ENCODE measurements at places on chromosomes 1 and 21. TPM values are rescaled to one million over a fixed set of nuclear protein-coding genes. Genes with fewer than 3 reads are reported as not detected.

Gene RASSF5
- total RNA-seq: 0.36 TPM

GRCh38 chr1:74779750-74780149, 46.8 kb downstream of the TYW3 start:
- H3K4me1 ChIP-seq: no peaks in the 10 kb centered on the region
- no peak overlapping the region for H3K27ac ChIP-seq
- no peaks in the 10 kb centered on the region for H3K36me3 ChIP-seq
- no peak overlapping the region for H3K4me3 ChIP-seq
- DNase-seq: no peak
- peaks cover 20% of the 10 kb centered on the region for H3K27me3 ChIP-seq

DNA sequence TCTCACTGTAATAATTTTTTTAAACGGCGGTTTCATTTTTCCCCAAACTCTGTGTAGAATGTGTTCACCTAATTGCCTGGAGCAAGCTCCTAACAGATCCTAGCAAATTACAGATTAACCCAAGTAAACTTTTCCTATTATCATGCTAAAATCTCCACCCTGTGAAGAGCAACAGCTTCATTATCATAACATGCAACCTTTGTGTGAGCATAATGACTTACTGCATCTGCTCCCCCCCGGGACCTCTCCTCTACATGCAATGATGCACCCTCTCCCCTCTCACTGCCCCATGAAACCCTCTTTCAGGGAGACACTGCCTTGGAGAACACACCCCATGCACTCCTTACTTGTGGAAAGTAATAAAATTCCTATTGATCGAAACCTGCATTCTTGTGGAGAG, 717.0 kb upstream of the TMPRSS15 start:
- H3K27me3 ChIP-seq: no peaks in the 10 kb centered on the region
- no peak for DNase-seq
- no peaks in the 10 kb centered on the region for H3K36me3 ChIP-seq
- no peak overlapping the region for H3K4me3 ChIP-seq

DNA sequence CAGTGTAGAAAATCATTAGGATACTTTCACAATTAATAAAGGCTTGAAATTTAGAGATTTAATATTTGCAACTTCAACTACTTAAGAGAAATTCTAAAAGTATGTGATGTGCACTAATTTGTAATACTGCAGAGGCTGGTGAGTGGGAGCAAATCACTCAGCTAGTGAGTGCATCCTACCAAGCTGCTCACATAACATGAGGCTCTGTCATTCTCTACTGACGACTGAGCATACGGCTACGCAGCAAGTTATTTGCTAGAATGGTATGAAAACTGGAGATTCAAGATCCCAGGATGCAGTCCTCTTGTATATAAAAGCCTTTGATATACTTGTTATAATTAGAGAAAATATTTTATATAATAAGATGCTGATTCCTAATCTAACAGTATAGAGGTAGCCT, 90.1 kb downstream of the ATP1B1 start:
- H3K27me3 ChIP-seq: no peaks in the 10 kb centered on the region
- H3K4me3 ChIP-seq: no peak overlapping the region
- no peaks in the 10 kb centered on the region for H3K36me3 ChIP-seq
- no peak overlapping the region for H3K27ac ChIP-seq
- no peak for DNase-seq
